ENCODE measurements at places on chromosomes 1 and 21.

DNA sequence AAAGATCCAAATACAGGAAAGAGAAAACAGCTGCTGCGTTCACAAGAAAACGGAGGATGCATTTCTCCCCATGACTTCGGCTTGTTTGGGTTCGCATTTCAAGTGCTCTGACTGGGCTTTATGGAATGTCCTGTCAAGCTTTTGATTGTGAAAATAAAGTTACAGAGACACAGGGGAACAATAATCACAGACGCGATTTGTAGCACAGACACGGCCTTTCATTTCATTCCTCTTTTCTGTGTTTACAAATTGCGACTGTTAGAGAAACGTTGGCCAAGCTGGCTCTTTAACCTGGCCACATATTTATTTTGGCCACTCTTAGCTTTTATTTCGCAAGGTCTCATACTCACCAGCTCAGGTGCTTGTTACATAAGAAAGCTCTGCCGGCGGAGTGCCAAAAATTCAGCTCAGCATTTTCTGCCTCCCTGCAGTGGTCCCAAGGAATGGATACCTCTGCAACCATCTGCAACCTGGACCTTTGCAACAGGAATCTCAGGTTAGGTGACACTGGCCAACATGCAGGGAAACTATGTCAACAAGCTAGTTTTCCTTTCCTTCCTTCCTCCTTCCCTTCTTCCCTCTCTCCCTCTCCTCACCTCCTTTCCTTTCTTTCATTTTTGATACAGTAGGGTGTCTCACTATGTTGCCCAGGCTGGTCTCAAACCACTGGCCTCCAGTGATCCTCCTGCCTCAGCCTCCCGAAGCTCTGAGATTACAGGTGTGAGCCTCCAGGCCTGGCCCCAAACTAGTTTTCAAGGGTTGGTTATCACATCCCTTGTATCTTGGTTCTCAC lies 58.2 kb upstream of the SLC45A1 start:
- DNase-seq = no peak

DNA sequence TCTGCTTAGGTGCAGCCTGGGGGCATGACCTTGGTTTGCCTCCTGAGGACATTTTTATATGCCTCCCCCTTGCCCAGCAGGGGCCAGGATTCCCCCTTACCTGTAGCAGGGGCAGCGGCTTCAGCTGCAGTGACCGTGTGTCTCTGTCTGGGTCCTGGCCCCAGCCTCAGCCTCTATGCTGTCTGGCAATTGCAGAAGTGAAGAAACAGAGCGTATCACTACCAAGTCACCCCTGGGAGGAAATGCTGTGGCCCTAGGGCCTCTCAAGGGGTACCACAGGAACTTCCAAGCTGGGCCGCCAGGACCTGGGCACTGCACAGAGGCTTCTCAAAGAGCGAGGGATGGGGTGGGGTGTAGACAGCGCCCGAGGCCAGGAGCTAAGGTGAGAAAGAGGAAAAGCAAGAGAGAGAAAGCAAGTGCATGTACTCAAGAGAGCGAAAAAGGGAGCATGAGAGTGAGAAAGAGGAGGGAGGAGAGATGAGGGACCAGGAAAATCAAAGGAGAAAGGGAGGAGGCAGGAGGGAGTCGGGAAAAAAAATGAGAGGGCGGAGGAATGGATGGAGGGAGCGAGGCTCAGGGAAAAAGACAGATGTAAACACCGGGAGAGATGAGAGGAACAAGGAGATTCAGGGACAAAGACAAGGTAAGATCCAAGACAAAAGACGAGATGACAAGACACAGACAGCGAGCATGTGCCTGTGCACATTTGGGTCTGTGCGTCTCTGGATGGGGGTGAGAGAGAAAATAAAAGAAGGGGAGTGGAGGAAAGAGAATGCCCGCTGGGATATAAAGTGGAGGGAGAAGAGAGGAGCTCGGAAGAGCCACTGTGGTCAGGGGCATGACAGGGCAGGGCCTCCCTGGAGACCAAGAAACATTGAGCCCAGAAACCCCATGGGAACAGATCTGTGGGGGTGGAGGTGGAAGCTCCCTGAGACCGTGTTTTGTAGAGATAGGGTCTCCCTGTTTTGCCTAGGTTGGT lies at the start of gene PTAFR:
Gene PTAFR (minus strand): TSS at position 199 of the 979 bp plus-strand sequence. CDS start 25,669 bp downstream, outside the sequence.
- no peak for DNase-seq

DNA sequence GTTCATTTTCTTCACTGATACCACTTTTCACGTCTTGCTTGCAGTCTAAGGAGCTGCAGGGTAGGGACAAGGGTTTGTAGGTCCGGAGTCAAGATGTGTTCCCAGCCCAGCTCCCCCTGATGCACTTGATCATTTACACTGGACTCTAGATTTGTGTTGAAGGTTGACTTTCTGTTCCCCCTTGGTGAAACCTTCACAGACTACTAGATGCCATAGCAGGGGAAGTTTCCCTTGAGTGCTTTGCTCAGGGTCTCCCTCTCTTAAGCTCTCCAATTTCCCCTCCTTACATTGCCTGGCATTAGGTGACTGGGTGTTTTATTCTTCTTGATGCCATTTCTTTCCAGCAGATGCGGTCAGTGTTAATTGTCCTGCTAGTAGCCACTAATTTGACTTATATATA lies 8.0 kb upstream of the RAB3GAP2 start:
- no peak for DNase-seq

GRCh38 chr1:221939607-221940006 lies 197.7 kb upstream of the DUSP10 start:
- no peak for DNase-seq
